ENCODE measurements at places on chromosomes 7 and 10.

DNA sequence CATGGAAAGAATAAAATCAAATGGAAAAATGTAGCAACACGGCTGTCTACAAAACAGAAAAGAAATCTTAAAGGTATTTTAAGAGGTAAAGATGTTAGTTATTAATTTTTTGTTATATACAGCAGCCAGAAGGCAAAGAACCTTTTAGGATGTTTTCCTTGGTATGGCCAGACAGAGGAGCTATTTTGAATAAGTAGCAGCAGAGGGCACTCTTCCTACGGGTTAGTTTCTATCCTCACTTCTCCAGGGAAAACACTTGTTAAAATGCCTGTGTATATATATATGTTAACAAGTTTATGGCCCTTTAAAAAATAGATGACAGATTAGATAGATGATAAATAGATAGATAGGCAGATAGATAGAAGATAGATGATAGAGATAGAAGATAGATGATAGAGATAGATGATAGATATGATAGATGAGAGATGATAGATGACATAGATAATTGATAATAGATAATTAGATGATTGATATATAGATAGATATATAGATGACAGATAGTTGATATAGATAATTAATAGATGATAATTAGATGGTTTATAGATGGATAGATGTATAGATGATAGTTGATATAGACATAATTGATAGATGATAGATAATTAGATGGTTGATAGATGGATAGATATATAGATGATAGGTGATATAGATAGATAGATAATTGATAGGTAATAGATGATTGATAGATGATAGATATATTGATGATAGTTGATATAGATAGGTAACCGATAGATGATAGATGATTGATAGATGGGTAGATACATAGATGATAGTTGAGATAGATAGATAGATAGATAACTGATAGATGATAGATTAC lies 57.8 kb upstream of the WIPF3 start:
- DNase-seq: peak; percentile 14

DNA sequence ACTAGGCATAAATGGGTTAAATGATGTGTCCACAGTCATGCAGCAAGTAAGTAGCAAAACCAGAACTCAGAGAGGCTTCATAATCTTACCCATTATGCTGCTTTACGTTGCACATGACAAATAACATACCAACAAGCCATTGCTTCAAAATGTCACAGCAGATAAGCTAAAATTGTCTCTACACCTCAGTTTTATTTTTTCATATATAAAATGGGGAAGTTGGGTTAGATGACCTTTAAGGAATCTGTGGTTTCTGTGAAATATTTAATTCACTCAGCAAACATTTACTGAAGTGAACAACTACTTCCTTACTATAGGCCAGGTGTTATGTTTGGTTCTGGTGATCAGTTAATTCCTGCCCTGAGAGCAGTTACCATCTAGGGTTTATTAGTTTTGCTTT lies 2.2 kb upstream of the ASCC1 start:
- peak; percentile 53 for DNase-seq

- DNase-seq: no peak
Measured at GRCh38 chr7:123057911-123058310, 62.4 kb upstream of the TAS2R16 start.

GRCh38 chr10:86068231-86069054 lies 298.2 kb downstream of the GRID1 start:
- DNase-seq: peak; percentile 4

DNA sequence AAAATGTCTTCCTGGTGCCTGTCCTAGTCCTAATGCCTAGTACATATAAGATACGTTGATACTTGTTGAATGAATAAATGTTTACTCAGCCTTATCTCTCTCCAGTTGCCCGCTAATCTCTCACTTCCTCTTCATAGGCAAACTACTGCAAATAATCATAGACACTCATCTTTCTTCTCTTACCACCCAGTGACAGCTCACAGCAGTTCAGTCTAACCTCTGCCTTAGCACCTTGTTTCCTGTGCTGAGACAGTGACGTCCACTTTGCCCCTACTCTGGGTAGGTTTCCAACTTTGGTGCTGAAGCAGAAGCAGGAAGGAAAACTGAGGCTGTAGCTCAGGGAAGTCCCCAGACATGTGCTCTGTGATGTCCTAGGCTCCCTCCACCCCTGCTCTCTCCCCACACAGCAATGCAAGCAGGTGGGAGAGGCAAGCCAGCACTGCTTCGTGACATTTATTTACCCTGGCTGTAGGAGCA lies 45.5 kb upstream of the RHOBTB1 start:
- no peak for DNase-seq

- no peak for DNase-seq
Measured at GRCh38 chr7:52749880-52750279, 285.6 kb upstream of the POM121L12 start.

Measured in activated CD4-positive, alpha-beta T cell treated with anti-CD3 and anti-CD28 coated beads, Interleukin-10, Interleukin-2, amounts not matched to agents 100 ng/mL and 50 ng/mL, durations not matched to agents 16 hours and 8 hours (primary cell).